ENCODE measurements at places on chromosomes 13 and 19.

GRCh38 chr19:48613852-48614435 lies 932 bp downstream of the FAM83E start:
- no peak for DNase-seq

DNA sequence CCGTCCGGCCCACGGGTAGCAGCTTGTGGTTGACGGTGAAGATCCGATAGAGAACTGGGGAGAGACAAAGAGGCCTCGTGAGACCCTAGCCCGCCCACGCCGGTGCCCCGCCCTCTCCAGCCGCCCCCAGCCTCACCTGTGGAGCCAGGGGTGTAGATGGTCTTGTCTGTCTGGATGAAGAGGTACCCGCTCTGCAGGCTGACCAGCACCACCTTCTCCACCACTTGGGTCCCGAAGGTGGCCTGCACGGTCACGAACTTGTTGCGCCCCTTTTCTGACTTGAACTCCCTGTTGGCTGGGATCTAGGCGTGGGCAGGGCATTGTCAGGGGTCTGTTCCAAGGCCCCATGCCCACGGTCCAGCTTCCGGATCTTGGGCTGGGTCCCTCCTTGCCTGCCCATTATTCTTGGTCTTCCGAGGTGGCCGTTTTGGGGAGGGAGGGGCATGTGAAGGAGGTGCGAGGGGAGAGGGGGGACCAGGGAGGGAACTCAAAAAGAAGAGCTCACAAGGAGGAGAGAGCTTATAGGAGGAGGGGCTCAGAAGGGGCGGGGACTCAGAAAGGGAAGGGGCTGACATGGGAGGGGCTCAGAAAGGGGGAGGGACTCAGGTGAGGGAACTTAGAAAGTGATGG lies 2.2 kb downstream of the C3 start:
- DNase-seq: no peak

DNA sequence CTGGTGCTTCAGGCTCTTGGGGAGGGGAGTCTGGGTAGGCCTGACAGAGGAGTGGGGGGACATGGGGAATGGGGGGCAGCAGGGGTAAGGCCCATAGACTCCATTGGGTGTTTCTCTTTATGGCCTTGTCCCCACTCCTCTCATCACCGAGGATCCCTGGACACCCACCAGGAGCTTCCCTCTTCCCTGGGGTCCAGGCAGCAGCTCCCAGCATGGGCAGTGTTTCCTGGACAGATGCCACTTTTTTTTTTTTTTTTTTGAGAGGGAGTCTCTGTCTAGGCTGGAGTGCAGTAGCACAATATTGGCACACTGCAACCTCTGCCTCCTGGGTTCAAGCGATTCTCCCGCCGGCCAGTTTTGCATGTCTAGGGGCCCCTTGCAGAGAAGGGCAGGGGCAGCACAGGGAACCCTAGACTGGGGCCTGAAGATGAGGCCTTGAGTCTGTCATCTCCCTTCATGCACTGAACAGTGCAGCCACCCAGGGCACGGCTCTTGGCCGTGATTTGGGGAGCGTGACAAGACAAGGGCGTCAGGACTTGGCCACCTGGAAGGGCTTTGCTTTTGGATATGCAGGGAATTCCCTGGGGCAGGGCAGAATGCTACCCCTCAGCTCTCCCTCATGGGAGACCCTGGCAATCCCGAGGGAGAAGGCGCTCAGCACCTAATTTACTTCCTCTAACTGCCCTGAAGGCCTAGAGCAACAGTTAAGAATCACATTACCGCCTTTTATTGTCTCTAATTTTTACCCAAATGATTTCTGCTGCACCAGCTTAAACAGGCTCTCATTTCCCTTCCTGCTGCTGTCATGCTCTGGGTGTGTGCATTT lies 213.9 kb upstream of the ZNF536 start:
- no peak for DNase-seq

- DNase-seq: no peak
These were observed 67.3 kb downstream of the KLF12 start for GRCh38 chr13:74066937-74067336.

DNA sequence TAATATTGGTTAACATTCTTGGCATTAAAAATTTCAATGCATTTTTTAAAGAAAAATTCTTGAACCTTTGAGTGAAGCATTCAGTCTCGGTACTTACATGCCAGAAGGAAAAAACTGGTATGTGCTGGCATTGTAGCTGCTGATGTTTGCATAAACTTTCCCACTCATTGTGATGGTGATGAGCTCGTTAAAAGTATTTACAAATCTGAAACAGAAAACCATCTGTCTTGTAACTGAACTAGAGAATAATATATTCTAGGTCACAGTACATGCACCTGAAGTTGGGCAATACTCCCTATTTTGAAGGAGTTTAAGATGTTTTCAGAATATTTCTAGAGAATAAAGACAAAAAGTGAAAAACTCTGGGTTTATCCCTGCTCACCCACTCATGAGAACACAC lies 64.1 kb downstream of the SLC15A1 start:
- no peak for DNase-seq

Measured in GOT3 (cell line).